Activated CD4-positive, alpha-beta T cell treated with anti-CD3 and anti-CD28 coated beads for 36 hours (primary cell): ENCODE measurements at places on chromosomes 2 and 18. TPM values are rescaled to one million over a fixed set of nuclear protein-coding genes. Genes with fewer than 3 reads are reported as not detected.

Gene CCDC195
- not detected for total RNA-seq

Gene POMC
- 8.3 TPM for total RNA-seq

Gene TMEM169
- 1.8 TPM for total RNA-seq

Gene ASNSD1
- total RNA-seq = 58.4 TPM

Gene SH2D6
- total RNA-seq = 1.7 TPM

Gene CTNNA2
- total RNA-seq = not detected

Gene CABYR
- 0.46 TPM for total RNA-seq

Gene DAW1
- not detected for total RNA-seq

Gene SERTAD2
- total RNA-seq = 14.9 TPM

Gene ASB18
- total RNA-seq = not detected

Gene EVA1A
- total RNA-seq = not detected
